ENCODE measurements at places on chromosomes 1 and 21. TPM values are rescaled to one million over a fixed set of nuclear protein-coding genes. Genes with fewer than 3 reads are reported as not detected.

- no peak for DNase-seq
These were observed 35.2 kb upstream of the DHCR24 start for GRCh38 chr1:54922040-54922761.

DNA sequence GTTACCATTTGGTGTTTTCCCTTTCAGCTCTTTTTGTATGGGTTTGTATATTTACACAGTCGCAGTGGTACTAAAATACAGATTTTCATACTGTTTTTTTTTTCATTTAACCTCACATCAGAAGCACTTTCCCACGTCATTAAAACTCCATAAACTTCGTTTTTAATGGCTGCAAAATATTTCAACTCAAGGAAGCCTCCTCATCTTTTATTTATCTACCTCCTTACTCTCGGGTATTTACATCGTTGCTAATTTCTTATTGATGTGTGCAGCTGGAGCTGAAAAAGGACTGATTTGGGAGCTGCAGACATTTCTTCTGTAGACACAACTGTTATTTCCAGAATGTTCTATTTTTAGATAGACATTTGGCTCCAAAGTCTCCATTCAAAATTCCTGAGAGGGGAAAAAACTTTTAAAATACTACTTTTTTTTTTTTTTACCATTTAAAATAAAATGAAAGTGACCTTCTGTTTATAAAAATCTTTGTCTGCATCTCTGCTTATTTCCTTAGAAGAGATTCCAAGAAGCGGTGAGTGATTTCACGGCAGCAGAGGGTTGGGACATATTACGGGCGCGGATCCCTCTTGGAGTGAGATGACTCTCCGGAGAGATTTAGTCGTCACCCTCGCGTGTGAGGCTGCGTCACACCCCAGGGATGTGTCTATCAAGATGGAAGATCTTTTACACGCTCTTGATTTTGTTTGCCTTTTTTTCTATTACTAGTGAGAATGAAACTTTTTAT is 10.1 kb downstream of the RUNX3 start:
- no peak for DNase-seq

DNA sequence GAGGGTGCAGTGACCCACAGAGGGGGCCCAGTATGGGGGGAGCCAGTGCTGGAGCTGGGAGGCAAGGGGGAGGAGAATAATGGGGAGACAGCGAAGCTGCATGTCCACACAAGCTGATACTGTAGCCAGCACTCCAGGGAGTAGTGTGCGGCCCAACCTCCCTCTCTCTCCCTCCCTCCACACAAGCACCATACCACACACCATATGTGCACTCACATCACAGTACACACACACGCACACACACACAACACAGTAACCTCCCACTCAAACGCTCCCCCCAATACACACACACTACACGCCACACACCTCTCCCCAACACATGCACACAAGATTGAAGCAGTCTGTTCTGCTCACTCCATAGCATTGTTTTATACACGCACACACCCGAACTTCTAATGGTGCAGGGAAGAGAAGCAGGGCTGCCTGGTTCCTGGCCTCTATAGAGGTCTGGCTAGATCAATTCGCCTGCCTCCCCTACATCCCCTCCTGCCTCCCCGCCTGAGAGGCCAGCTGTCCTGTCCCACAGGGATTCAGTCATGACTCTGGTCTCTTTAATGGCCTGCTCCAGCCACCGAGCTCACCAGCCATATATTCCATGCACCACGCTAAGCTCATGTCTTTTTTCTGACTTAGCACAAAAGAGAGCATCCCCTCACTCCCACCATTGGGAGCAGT is 3.8 kb downstream of the NCDN start:
- DNase-seq: no peak

Gene PTTG1IP
- 171 TPM for total RNA-seq

All from left ventricle myocardium inferior (tissue), 1 donor.